ENCODE measurements at places on chromosomes 16 and 17.

- no peak for DNase-seq
Measured at GRCh38 chr17:15917438-15918027, 27.4 kb upstream of the ADORA2B start.

DNA sequence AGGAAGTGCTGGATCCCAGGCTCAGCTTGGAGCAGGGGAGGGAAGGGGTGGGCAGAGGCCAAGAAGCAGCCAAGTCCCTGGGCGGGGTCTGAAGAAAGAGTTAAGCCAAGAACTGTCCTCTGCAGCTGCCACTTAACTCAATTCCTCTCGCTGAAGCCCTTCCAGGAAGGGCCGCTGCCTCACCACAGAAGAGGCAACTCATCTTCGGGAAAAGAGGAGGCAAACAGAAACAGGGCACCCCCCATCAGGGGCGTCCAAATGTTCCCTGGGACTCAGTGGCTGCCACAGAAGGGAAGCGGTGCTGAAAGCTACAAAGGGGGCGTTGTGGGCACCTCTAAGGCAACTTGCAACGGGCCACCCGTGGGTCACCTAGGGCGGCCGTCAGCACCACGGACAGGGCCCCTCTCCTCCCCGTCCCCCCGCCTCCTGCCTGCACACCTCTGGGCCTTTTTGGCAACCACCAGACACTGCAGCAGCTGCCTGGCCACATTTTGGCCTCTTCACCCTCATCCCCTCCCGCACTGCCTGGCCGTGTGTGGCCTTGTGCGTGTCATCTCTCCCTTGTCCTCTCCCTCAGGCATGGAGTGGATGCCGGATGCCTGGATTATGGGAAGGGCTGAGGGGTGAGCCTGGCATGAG is 2.5 kb downstream of the TLCD3B start:
- no peak for DNase-seq

DNA sequence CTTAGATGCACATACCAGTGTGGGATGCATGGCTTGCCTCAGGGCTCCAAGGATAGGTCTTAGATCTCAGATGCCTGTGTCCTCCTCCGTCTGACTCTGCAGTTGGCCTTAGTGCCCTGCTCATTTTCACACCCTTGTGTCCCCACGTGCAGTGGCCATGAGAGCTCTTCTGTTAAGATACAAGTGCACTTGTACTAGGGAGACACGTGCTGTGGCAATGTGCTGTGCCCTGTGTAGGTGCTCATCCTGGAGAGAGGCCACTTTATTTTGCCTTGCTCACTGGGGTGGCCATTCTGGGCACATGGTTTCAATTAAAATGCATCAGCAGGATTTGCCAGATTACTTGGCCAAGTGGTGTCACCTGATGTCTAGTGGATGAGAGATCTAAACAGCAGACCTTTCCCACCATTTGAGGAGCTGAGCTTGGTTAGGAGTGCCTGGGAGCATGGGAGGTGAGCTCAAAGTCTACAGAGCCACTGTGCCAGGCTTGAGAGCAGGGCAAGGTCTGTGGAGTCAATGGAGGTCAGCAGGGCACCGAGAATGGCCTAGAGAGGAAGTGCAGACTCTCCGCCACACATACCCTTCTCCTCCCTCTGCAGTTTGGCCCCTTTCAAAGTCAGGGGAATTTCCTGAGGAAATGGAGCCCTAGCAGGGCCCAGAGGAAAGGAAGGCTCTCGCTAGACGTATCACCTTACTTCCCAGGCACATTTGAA is 25.2 kb upstream of the SMPD3 start:
- DNase-seq, result no peak

DNA sequence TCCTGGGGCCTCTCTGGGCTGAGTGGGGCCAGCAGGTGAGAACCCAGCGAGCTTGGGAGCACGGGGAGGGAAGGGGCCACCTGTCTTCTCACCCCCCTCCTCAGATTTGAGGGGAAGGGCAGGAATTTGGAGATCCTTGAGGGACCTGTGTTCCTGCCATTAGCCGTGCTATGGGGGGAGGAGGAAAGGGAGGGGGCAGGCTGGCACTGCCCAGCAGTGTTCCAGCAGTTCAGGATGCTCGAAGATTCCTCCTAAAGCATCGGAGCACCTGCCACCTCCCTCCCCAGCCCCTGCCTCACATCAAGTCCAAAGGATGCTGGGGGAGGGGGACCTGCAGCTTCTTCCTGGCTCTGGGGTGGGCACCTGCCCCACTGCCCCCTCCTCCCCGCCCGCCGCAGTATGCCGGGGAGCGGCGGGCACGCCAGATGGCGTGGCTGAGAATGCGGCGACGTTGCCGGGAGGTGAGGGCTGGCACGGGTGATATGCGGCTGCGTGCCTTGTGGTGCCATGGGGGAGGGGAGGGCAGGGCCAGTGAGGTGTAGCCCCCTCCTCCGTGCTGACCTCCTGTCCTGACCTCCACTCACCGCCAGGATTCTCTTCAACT is 4.7 kb upstream of the NEUROD2 start:
- no peak for DNase-seq

All from stimulated activated CD4-positive, alpha-beta T cell treated with anti-CD3 and anti-CD28 coated beads, Interleukin-15, amount 100 ng/mL, for 48 hours (primary cell).